ENCODE measurements at places on chromosomes 2 and 18. TPM values are rescaled to one million over a fixed set of nuclear protein-coding genes. Genes with fewer than 3 reads are reported as not detected.
A peak's percentile ranks its signal among the peaks of the same experiment; 100 is the strongest.

DNA sequence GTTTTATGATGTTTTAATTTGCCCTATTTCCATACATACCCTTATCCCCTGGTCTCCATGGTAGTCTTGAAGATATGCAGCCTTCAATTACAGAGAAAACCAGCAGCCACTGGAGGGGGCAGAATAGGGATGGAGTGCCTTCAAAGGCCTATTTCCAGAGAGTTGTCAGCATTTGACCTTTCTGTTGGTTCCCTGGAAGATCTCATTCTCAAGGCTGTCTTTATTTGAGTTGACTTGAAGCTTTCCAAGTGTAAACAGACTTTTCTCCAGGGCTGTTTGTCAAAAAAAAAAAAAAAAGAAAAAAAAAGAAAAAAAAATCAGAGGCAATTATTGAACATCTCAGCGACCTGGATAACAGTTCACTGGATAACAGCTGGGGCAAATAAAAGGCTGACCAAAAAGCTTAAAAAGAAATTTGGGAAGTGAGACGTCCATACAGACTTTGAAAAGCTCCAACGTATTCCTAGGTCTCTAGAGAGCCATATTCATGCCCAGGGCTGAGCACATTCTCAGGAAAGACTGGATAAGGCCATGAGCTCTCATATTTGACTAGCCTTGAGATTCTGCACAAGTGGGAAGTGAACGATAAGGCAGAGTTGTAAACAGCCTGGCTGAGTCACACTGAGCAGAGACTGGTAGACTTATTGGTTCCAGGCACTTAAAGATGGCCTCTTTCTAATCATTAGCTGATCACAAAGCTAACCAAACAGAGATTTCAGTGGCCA lies 126.6 kb downstream of the VAPA start:
- H3K4me3 ChIP-seq, result no peak overlapping the region
- peaks cover 20% of the 10 kb centered on the region for H3K4me1 ChIP-seq
- H3K27me3 ChIP-seq, result no peaks in the 10 kb centered on the region
- no peaks in the 10 kb centered on the region for H3K36me3 ChIP-seq

Gene NPHP1
- total RNA-seq, result 5.8 TPM

- H3K36me3 ChIP-seq, result no peaks in the 10 kb centered on the region
- no peaks in the 10 kb centered on the region for H3K27me3 ChIP-seq
- no peak for DNase-seq
- peaks cover 26% of the 10 kb centered on the region for H3K4me1 ChIP-seq
These were observed 44.3 kb upstream of the ZBTB7C start for GRCh38 chr18:48453330-48454066.

DNA sequence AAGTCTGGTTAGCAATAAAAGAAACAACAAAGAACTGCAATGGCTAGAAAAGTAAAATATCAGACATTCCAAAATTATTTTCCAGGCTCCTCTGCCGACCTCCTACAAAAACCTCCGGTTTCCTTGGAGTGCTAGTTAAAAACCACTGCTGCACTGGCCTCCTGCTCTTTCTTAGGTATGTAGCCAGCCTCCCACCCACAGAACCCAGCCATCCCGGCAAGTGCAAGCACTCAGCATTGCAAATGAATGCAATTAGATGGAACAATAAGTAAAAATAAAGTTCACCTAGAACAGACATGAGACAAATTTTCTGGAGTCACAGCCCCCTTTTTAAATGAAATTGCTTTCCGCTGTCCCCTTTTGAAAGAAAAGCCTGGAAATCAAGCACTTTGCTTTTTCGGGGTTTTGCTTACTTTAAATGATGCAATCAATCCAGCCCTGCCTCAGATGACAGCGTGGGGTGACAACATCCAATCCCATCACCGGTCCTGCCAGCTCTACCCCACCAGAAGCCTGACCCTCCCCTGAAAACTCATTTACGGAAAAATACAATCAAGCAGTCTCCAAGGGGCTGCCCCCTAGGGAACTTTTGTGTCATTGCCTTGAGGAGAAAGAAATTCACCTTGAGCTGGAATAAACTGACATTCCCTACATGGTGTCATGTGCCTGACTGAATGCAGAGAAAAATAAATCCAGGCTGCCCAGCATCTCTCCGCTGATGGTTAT lies 199.8 kb downstream of the EPHA4 start:
- no peak for DNase-seq
- H3K36me3 ChIP-seq, result no peaks in the 10 kb centered on the region
- H3K4me1 ChIP-seq, result peaks cover 11% of the 10 kb centered on the region
- no peak overlapping the region for H3K27ac ChIP-seq
- peaks cover 3% of the 10 kb centered on the region for H3K27me3 ChIP-seq

GRCh38 chr2:172749388-172749787 lies 13.7 kb downstream of the RAPGEF4 start:
- DNase-seq, result no peak
- no peak overlapping the region for H3K4me3 ChIP-seq
- H3K4me1 ChIP-seq, result no peaks in the 10 kb centered on the region
- H3K27me3 ChIP-seq, result no peaks in the 10 kb centered on the region

Gene CYP27A1
- 7.4 TPM for total RNA-seq

- no peaks in the 10 kb centered on the region for H3K4me1 ChIP-seq
- DNase-seq, result no peak
- H3K36me3 ChIP-seq, result no peaks in the 10 kb centered on the region
- H3K27me3 ChIP-seq, result no peaks in the 10 kb centered on the region
These were observed 448.3 kb downstream of the CDH2 start for GRCh38 chr18:27728659-27729058.

- H3K36me3 ChIP-seq, result no peaks in the 10 kb centered on the region
- H3K4me3 ChIP-seq, result no peak overlapping the region
- no peaks in the 10 kb centered on the region for H3K4me1 ChIP-seq
- no peaks in the 10 kb centered on the region for H3K27me3 ChIP-seq
- H3K27ac ChIP-seq, result no peak overlapping the region
These were observed 15.0 kb upstream of the KLF7 start for GRCh38 chr2:207180741-207181140.

- DNase-seq, result no peak
- no peaks in the 10 kb centered on the region for H3K27me3 ChIP-seq
- H3K36me3 ChIP-seq, result no peaks in the 10 kb centered on the region
- no peak overlapping the region for H3K4me3 ChIP-seq
These were observed 286.8 kb downstream of the CLIP4 start for GRCh38 chr2:29401994-29402393.

Gene CD8B
- not detected for total RNA-seq

DNA sequence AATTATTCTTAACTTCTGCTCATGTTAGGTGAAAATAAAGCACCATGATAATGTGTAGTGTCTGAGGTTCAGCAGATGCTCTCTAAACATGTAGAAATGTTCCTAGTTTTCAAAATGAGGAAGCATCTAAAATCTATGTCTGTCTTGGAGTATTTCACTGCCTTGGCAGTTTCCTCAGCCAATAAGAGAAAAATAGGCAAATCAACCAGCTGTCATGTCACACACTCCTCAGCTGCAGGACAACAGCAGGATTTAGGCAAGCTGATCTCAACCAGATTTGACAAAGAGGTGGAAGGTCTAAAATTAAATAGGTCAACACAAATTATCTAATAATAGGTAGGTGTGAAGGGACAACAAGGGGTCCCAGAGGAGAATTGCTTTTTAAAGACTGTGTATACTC lies 164.1 kb upstream of the BOD1L2 start:
- no peak overlapping the region for H3K27ac ChIP-seq
- DNase-seq, result no peak
- no peaks in the 10 kb centered on the region for H3K36me3 ChIP-seq
- H3K27me3 ChIP-seq, result no peaks in the 10 kb centered on the region

DNA sequence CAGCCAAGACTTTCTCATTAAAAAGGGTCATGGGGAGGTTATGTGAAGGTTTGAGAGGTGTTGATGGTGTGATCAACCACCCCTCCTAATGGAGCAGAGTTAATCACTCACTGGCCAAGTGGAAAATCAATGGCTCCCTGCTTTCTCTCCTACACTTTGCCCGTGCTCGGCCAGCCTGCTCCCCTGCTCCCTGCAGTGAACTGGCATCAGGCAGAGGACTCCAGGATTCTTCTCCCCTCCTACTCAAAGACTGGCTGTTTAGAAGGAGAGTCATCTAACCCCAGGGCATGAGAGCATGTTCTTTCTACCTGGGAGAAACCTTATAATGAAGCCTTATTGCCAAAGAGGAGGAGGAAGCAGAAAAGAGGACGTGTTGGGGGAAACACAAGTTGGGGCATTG lies 74.9 kb downstream of the SGPP2 start:
- no peak overlapping the region for H3K27ac ChIP-seq
- no peak overlapping the region for H3K4me3 ChIP-seq
- no peaks in the 10 kb centered on the region for H3K27me3 ChIP-seq

DNA sequence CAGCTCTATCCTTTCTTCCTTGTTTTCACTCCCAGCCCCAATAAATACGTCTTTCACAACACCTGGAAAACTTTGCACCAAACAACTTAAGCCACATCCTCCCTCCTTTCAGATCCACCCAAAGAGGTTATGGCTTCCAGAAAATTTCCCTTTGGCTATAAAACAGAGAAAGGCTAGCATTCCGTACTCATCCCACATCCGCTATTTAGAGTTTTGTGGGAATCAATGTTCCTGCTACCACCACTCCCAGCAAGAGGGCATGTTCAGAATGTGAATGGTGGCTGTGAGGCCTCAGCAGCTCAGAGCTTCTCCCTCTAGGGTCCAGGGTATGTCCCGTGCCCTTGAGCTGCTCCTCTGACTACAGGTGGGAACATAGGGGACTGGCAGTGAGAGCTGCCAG lies 214.6 kb downstream of the NCK2 start:
- H3K27ac ChIP-seq, result no peak overlapping the region
- H3K27me3 ChIP-seq, result no peaks in the 10 kb centered on the region
- no peak overlapping the region for H3K4me3 ChIP-seq
- no peaks in the 10 kb centered on the region for H3K36me3 ChIP-seq

Gene M1AP
- 0.79 TPM for total RNA-seq

DNA sequence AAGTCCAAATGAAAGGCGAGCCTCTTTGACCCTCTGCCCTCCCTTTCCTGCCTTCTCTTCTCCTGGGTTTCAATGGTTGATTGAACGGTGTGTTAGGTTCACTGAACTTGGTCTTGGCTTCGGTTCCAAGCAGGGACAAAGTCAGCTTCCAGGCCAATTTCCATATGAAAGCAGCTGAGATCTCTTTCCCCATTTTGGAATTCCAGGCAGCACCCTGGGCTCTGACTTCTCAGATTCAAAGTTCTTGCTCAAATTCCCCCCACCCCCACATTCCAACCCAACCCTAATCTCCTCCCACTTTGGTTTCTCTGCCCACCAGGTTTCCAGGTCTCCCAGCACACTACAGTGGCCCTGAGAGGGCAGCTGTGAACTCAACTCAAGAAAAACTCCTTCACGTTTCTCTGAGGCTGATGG lies 231.0 kb downstream of the INSIG2 start:
- H3K36me3 ChIP-seq, result no peaks in the 10 kb centered on the region
- H3K27ac ChIP-seq, result no peak overlapping the region
- no peaks in the 10 kb centered on the region for H3K4me1 ChIP-seq

- no peaks in the 10 kb centered on the region for H3K4me1 ChIP-seq
- H3K27me3 ChIP-seq, result no peaks in the 10 kb centered on the region
- no peaks in the 10 kb centered on the region for H3K36me3 ChIP-seq
- H3K27ac ChIP-seq, result no peak overlapping the region
- no peak for DNase-seq
These were observed 19.6 kb upstream of the KLF7 start for GRCh38 chr2:207185372-207185771.

- no peak overlapping the region for H3K27ac ChIP-seq
- H3K4me1 ChIP-seq, result no peaks in the 10 kb centered on the region
- peak overlapping the region; percentile 48 for H3K4me3 ChIP-seq
- H3K27me3 ChIP-seq, result peaks cover 16% of the 10 kb centered on the region
These were observed 594 bp downstream of the ITM2C start for GRCh38 chr2:230865307-230865765.

- H3K27me3 ChIP-seq, result no peaks in the 10 kb centered on the region
- H3K4me1 ChIP-seq, result no peaks in the 10 kb centered on the region
- peaks cover 75% of the 10 kb centered on the region for H3K36me3 ChIP-seq
- H3K4me3 ChIP-seq, result no peak overlapping the region
- DNase-seq, result no peak
These were observed 84.5 kb upstream of the DTNB start for GRCh38 chr2:25757906-25758305.

Gene PROKR1
- not detected for total RNA-seq

DNA sequence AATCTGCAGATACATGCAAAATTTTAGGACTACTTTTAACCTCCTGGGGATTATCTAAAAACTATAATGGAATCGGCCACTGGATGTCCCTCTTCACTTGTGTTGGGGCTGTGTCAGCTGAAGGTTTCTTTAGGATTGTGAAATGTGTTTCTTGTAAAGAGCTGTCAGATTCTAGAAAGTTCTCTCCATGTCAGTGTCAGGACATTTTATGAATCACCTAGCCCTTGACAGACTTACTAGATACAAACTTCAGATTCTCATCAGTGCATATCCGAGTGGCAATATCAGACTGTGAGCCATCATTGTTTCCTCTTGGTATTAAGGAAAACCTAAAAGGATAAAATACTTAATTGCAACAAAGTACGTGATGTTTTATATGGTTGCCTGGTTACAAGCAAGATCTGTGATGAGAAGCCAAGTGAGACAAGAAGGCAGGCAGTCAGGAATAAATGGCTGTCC lies 107.3 kb downstream of the CPS1 start:
- no peaks in the 10 kb centered on the region for H3K4me1 ChIP-seq
- no peaks in the 10 kb centered on the region for H3K27me3 ChIP-seq
- no peaks in the 10 kb centered on the region for H3K36me3 ChIP-seq
- no peak overlapping the region for H3K4me3 ChIP-seq
- H3K27ac ChIP-seq, result no peak overlapping the region

Gene TSPYL6
- total RNA-seq, result not detected

Gene FBXO48
- 0.56 TPM for total RNA-seq

Gene LYG2
- not detected for total RNA-seq

DNA sequence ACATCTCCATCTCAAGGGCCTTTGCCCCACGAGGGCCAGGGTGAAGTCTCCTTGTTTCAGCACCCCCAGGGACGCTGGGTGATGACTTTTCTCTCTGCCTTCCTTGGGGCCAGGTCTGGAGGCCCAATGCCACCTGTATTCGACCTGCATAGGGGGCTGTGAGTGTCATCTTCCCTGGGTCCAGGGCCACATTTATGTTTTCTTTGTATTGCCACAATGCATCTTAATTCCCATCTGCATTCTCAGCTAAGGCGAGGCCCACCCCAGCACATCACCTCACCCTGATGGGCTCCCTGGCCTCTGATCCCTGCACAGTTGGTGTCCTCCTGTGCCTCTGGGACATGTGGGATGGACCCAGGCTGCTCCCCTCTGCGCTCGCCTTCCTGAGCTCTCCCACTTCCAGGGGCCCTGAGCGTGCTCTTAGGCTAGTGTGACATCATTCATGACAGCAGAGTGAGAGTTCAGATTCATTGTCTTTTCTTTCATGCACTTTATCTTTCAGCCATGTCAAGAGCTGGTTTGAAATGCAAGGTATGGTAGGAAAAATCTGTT lies 122.0 kb upstream of the COPS8 start:
- DNase-seq, result no peak
- H3K36me3 ChIP-seq, result no peaks in the 10 kb centered on the region
- H3K27ac ChIP-seq, result no peak overlapping the region
- H3K27me3 ChIP-seq, result no peaks in the 10 kb centered on the region
- H3K4me1 ChIP-seq, result peaks cover 11% of the 10 kb centered on the region

DNA sequence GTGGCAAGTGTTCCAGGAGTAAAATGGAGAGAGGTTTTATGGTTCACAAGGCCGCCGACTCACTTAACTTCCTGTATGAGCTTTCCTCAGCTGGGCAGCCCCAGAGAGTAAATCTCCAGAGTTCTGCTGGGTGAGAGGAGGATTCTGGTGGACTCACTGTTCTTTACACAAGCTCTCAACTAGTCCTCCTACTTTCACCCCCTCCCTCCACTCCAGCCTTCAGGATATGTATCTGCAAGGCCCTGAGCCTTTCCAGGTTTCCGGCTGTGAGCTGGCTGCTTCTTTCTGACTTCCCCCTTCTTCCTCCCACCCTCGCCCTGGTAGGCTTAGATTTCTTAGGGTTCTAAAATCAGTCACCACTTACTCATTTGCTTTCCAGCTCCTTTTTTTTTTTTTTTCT lies 34.0 kb downstream of the EML6 start:
- no peak for DNase-seq
- H3K36me3 ChIP-seq, result no peaks in the 10 kb centered on the region
- H3K27ac ChIP-seq, result no peak overlapping the region
- H3K4me1 ChIP-seq, result no peaks in the 10 kb centered on the region
